ENCODE measurements at places on chromosomes 12 and 14.

- DNase-seq: peak; percentile 72
Observed at GRCh38 chr12:6226002-6226678, 25.9 kb downstream of the CD9 start.

DNA sequence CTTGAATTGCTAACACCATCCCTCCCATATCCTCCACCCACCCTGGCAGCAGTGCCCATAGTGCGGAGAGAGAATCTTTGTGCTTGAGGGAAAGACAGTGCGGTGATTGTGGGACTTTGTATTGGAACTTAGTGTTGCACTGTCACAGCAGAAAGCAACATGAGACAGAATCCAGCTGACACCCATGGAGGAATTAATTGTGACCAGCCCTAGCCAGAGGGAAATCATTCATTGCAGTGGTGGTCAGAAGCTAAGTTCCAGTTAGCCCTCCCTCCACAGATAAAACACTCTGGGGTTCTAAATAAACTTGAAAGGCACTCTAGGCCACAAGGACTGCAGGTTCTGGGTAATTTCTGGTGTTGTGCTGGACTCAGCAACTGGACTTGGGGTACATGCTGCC, 1002.6 kb downstream of the TMTC2 start:
- DNase-seq: no peak

GRCh38 chr12:108634341-108634751, 652 bp upstream of the SELPLG start:
- no peak for DNase-seq

DNA sequence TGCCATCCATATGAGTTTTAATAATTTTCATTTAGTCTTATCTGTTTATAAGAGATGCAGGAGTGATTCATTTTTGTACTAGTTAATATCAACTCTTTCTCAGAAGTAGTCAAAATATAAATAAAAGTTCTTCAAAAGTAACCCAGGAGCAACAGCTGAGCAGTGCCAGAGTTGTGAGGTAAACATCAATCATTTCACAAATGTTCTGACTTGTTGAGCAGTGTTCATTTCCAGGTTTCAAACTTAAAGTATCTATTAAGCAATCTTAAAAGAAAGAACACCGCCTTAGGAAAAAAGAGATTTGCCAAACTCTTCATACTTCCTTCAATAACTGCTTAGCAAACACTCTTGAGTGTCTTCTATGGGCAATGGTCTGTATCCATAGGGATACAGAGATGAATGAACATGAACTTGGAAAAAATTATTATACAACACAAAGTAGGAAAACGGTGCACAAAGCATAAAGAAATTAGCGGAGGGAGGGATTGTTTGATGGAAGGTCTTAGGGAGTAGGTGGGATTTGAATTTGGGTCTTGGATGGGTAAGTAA, 41.9 kb upstream of the POC1B start:
- no peak for DNase-seq

DNA sequence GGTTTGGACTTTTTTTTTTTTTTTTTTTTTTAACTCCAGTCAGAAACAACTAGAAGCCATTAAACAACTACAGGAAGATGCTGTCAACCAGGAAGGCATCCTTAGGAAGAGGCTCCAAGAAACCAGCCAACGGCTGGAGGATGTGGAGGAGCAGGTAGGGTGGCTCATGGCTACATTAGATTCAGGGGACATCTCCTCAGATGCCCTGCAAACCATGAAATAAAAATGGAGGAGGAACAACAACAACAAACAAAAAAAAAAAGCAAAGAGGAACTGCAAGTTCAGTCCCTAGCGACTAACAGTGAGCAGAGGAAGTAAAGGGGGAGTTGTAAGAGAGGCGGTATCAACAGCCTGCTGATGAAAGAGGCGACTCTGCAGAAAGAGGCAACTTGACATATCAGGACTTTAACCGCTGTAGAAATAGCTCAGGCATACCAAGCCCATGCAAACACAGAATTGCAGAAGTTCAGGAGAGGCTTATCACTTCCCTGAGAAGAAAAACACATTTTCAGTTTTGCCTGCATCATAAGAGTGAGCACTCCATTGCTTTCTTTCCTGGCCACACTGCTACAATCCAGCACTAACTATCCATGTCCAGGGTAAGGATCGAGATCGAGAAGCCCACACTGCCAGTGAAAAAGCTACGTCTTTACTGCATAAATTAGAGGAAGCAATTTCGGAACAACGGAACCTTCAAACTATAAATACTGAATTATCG, 103.5 kb upstream of the BCAT1 start:
- no peak for DNase-seq

- DNase-seq: peak; percentile 29
Observed at GRCh38 chr12:152440-152839, 61.5 kb downstream of the SLC6A12 start.

GRCh38 chr14:35699791-35700444, 109.2 kb downstream of the RALGAPA1 start:
- DNase-seq: no peak

- DNase-seq: peak; percentile 62
Observed at GRCh38 chr12:95218150-95219133, 835 bp downstream of the VEZT start.

- peak; percentile 47 for DNase-seq
Observed at GRCh38 chr12:47849261-47849660, 29.6 kb upstream of the HDAC7 start.

GRCh38 chr12:116382686-116383530, 105.4 kb upstream of the MED13L start:
- peak; percentile 82 for DNase-seq

GRCh38 chr14:101223561-101224162, 320.1 kb upstream of the RTL1 start:
- DNase-seq: no peak

GRCh38 chr12:113804961-113805600, 161.0 kb downstream of the RBM19 start:
- DNase-seq: no peak

GRCh38 chr12:113142173-113142885, 6.8 kb upstream of the RASAL1 start:
- DNase-seq: peak; percentile 41

DNA sequence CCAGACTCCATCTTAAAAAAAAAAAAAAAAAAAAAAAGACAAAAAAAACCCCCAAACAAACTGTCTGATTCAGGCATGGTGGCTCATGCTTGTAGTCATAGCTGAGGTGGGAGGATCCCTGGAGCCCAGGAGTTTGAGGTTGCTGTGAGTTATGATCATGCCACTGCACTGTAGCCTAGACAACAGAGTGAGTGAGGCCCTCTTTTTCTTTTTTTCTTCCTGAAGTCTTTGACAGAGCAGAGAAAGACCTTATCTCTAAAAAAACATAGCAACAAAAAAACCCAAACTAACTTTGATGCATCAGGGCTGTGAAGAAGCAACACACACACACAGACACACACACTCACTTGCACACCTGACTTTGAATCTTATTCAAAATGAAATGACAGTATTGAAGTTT, 7.7 kb upstream of the AMN1 start:
- DNase-seq: peak; percentile 88

- DNase-seq: no peak
Observed at GRCh38 chr12:4530982-4531586, 7.6 kb upstream of the RAD51AP1 start.

GRCh38 chr14:65015391-65015790, 28.7 kb downstream of the FNTB start:
- no peak for DNase-seq

- DNase-seq: peak; percentile 44
Observed at GRCh38 chr14:34460841-34461240, 1.2 kb downstream of the SPTSSA start.

- no peak for DNase-seq
Observed at GRCh38 chr14:41130274-41130673, 476.4 kb upstream of the LRFN5 start.

DNA sequence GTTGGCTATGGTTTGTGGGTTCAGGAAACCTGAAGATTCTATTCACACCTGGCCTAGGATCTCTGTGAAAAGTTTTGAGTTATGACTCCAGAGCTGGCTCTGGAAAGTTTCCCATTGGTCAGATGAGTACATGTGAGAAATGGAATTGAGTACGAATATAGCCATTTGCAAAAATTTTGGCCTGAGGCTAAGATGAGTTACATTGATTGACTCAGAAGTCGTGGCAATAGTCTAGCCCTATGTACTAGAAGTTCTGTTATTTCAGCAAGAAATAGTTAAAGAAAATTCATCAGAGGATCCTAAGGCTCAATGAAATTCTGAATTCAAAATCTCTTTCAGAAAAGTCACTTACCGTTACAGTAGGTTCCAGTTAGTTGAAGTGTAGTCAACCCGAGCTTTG, 109.9 kb downstream of the PTCSC3 start:
- DNase-seq: no peak

DNA sequence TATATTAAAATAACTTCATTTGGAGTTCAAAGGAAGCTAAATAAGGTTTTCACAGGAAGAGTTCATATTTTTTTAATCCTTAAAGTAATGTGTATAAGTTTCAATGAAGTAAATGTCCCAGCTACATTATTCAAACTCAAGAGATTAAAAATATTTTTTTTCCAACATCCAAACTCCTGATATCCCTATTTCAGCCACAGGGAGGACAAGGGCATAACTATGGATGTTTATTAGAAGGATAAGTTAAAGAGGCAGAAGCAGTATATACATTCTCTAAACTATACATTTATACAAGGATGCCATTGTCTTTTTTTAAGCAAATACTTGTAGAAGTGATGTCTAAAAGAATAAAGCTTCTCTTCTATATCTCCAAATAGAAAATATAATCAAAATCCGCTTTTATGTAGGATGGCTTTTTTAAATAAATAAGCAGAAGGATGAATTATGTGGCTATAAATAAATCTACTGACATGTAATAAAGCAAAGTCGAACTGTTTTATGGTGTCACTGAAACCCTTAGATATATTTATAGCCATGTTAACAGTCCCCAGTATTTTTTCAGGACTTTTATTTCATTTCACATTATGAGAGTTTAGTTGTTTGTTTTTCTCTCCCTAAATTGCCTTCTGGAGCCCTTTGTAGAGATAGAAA, 936.5 kb downstream of the DIO2 start:
- DNase-seq: no peak

DNA sequence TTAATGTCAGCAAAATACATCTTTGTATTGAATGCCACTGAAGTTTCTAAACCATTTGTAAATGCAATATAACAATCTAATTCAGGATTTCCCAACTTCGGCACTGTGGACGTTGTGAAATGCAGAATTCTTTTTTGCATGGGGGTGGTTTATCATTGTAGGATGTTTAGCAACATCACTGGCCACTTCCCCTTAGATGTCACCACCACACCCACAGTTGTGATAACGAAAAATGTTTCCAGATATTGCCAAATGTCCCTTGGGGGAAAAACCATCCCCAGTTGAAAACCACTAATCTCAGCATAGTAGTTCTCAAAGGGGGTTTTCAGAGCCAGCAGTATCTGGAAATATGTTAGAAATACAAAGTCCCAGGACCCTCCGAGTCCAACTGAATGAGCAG, 203.3 kb downstream of the NAV3 start:
- peak; percentile 3 for DNase-seq

DNA sequence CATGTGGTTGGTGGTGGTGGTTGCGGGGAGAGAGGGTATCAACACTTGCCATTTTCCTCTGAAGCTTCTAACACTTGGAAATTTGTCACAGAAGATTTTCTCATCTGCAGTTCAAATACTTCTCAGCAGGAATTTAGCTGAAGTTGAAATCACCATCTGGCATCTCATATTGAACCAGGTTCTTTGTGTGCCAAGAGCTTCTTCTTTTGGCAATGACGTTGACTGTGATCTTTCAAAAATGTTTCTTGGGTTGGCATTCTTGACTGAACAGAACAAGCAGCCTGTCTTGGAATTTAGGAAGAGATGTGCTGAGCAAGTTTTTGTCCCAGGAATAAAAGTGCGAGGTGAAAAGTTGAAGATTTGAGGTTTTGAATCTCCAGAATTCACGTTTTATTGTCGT, 8.7 kb upstream of the NIN start:
- no peak for DNase-seq

DNA sequence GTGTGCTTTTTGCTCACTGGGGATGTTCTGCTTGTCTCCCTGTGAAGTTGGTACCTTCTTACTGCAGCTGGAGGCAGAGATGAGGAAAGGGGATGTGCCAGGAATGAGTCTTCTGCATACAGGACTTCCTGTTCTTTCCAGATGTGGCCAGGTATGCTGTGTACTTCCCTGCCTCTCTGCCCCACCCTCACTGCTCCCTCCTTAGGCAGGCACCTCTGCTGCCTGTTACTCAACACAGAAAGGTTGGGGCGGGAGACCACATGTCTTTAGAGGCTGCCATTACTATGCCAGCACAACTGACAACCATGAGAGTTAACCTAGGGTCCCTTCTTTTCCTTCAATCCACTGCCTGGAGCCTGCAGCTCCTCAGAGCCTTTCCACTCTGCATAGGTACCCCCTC, 2.0 kb upstream of the OAS3 start:
- no peak for DNase-seq

- no peak for DNase-seq
Observed at GRCh38 chr12:45969084-45969483, 21.3 kb downstream of the SCAF11 start.

- peak; percentile 25 for DNase-seq
Observed at GRCh38 chr14:80150301-80150700, 61.0 kb downstream of the DIO2 start.

- DNase-seq: no peak
Observed at GRCh38 chr14:105075379-105076295, 10.4 kb upstream of the GPR132 start.

DNA sequence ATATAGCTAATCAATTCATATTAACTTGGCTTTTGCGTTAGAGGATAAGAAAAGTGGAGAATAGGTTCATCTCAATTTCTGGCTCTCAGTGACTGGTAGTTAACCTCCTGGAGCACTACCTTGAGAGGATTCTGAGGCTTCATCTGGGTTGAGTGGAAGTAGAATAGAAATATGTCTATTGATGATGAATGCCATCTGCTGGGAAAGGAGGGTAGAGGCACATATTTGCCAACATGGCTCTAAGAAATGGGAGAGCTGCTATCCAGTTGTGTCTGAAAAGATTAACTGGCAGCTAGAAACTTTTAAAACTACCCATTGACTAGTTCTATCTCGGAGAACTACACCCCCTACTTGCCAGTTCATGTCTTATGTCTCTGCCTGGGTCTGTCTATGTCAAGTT, 530.1 kb downstream of the NRXN3 start:
- no peak for DNase-seq

DNA sequence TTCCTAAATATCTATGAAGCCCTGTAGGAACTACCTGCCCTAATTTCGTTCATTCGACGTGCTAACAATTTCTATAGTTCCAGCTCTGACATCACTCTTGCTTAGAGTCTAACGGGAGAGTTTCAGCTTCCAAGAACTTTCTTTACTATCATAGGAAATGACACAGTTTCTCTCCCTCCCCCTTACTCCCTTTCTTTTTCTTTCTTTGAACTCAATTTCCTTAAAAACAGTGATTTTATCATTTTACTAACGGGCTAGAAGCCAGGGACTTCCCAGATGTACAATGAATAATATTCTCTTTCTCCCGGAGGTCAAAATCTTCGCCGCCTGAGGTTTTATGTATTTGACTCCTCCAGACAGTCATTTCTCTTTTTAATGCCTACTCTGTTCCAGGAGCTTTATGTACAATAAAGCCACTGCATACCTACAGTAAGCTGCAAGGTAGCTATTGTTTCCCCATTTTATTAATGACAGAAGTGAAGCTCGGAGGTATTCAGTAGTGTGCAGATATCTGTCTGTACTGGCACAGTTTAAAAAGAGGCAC, 15.7 kb downstream of the SMCO2 start:
- peak; percentile 36 for DNase-seq

GRCh38 chr14:68493152-68493911, 299.5 kb downstream of the ZFP36L1 start:
- DNase-seq: no peak

- DNase-seq: peak; percentile 90
Observed at GRCh38 chr14:47442211-47442610, 233.2 kb downstream of the MDGA2 start.

GRCh38 chr14:86462193-86462753, 932.3 kb downstream of the FLRT2 start:
- DNase-seq: peak; percentile 27

Data from renal cortical epithelial cell (primary cell).